Skeletal muscle tissue (tissue), 5 donors: ENCODE measurements at places on chromosomes 11 and 22. TPM values are rescaled to one million over a fixed set of nuclear protein-coding genes. Genes with fewer than 3 reads are reported as not detected.

Gene SYT9
- total RNA-seq = 0.52 TPM

Gene NLRP6
- not detected for total RNA-seq

Gene CCDC116
- not detected for total RNA-seq

Gene UBQLN3
- total RNA-seq = 0.52 TPM

Gene OR52E8
- total RNA-seq = not detected

Gene PATE2
- total RNA-seq = not detected

Gene OR9G1
- not detected for total RNA-seq

Gene OR51E2
- 0.52 TPM for total RNA-seq

Gene CD81
- 221 TPM for total RNA-seq
